Testis (tissue), 5 donors: ENCODE measurements at places on chromosomes 1 and 21. TPM values are rescaled to one million over a fixed set of nuclear protein-coding genes. Genes with fewer than 3 reads are reported as not detected.

The DNAH14 gene
- polyA plus RNA-seq, result 30.1 TPM

The URB2 gene
- 15.9 TPM for polyA plus RNA-seq

The RIT1 gene
- 25.7 TPM for polyA plus RNA-seq

The IL24 gene
- not detected for polyA plus RNA-seq

The TRAF3IP3 gene
- polyA plus RNA-seq, result 9.2 TPM

The LRRC52 gene
- polyA plus RNA-seq, result 29.4 TPM

The SLC35F3 gene
- 0.47 TPM for polyA plus RNA-seq

The LEPROT gene
- polyA plus RNA-seq, result 38.0 TPM

The CFHR3 gene
- polyA plus RNA-seq, result not detected

The NT5C1A gene
- polyA plus RNA-seq, result 1.0 TPM

The LAMC1 gene
- polyA plus RNA-seq, result 64.5 TPM

GRCh38 chr1:2168535-2168934, 26.0 kb downstream of the FAAP20 start:
- no peak overlapping the region for H3K4me3 ChIP-seq
- H3K4me1 ChIP-seq, result no peaks in the 10 kb centered on the region
- DNase-seq, result no peak
- H3K27ac ChIP-seq, result no peak overlapping the region
- H3K27me3 ChIP-seq, result no peaks in the 10 kb centered on the region

DNA sequence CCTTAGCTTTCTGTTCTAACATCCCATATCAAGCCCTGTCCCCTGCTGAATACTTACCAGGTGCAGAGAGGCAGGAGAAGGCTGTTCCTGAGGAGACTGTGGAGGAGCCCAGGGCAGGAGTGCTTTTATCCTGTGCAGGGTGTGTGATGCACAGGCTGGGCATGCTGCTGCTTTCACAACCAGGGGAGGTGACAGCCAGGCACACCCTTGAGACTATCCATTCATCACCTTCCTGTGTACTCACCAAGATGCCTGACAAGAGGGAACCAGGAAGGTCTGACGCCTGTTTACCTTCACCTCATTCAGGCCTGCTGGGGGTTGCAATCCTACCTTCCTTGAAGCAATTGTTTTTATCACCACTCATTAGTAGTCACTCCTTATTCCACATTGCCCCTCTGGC, at the start of gene LCE3E:
LCE3E (minus strand) TSS at position 100 of the 400 bp plus-strand sequence. CDS start 572 bp downstream, outside the sequence.
- H3K27ac ChIP-seq, result no peak within 1 kb of the TSS
- no peaks in the 10 kb centered on the region for H3K27me3 ChIP-seq
- no peak for DNase-seq
- no peaks in the 10 kb centered on the region for H3K4me1 ChIP-seq
- H3K36me3 ChIP-seq, result no peaks in the 10 kb centered on the region

DNA sequence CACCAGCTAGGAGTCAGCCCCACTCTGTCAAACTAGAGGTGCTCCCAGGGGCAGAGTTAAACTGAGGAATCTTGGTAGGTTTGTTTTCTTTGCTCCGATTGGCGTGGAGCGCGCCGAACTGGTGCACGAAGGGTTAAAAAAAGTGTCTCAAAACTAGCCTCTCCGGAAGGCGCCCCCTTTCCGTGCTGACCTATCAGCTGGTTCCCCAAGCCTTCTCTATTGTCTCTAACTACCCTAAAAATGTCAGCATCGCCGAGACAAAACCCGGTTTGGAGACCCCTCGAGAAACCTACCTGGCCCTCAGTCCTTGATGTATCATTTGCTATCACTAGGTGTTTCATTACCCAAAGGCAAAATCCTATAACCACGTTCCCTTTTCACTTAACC, 2.2 kb downstream of the TGFB2 start:
- peak; percentile 54 for DNase-seq
- H3K36me3 ChIP-seq, result no peaks in the 10 kb centered on the region
- peak overlapping the region; percentile 88 for H3K27ac ChIP-seq
- H3K4me3 ChIP-seq, result peak overlapping the region; percentile 57

DNA sequence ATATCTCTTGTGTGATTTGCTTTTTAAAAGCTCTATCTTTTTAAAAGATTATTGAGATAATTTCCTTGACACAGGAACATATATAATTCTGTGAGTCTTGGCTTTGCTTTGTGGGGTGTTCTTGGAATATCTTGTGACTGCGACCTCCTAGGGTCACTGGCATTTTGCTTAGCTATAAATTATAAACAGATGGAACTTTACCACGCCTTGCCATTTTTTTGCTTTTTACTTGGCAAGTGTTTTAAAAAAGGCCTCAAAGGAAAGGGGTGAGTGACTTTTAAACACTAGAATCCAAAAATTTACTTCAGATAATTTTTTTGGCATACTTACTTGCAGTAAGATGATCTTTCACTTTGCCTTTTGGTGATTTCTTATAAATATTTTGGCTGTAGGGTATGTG, 43.6 kb downstream of the ALG6 start:
- no peak overlapping the region for H3K4me3 ChIP-seq
- no peak overlapping the region for H3K27ac ChIP-seq
- no peaks in the 10 kb centered on the region for H3K36me3 ChIP-seq
- no peak for DNase-seq
- H3K4me1 ChIP-seq, result no peaks in the 10 kb centered on the region
- H3K27me3 ChIP-seq, result no peaks in the 10 kb centered on the region

DNA sequence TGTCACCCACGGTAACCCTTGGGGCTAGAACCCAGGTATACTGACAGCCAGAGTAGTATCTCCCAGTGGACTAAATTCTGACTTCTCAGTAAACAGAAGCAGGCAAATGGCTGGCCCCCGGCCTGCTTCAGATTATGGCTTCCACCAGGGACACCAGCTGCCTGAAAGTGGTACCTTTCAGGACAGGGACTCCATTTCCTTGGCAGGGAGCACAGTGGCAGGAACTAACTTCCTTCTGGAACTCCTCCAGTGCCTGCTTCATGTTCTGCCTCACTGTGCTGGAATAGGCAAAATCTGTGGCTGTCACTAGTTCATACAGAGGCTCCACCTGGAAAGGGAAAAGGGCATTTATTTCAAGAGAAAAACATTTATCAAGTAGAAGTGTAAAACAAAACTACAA, 32.7 kb downstream of the C8B start:
- DNase-seq, result no peak
- H3K27ac ChIP-seq, result no peak overlapping the region
- no peaks in the 10 kb centered on the region for H3K4me1 ChIP-seq
- H3K36me3 ChIP-seq, result no peaks in the 10 kb centered on the region
- no peak overlapping the region for H3K4me3 ChIP-seq

- H3K4me3 ChIP-seq, result no peak overlapping the region
- no peaks in the 10 kb centered on the region for H3K36me3 ChIP-seq
- no peaks in the 10 kb centered on the region for H3K27me3 ChIP-seq
- no peak overlapping the region for H3K27ac ChIP-seq
- peaks cover 23% of the 10 kb centered on the region for H3K4me1 ChIP-seq
- no peak for DNase-seq
Observed at GRCh38 chr1:51875291-51875772, 3.2 kb downstream of the NRDC start.

GRCh38 chr21:32096411-32096810, 182.4 kb downstream of the MIS18A start:
- no peaks in the 10 kb centered on the region for H3K27me3 ChIP-seq
- DNase-seq, result no peak
- no peaks in the 10 kb centered on the region for H3K4me1 ChIP-seq

- no peaks in the 10 kb centered on the region for H3K27me3 ChIP-seq
- H3K36me3 ChIP-seq, result no peaks in the 10 kb centered on the region
- no peak overlapping the region for H3K4me3 ChIP-seq
- no peak for DNase-seq
- H3K27ac ChIP-seq, result no peak overlapping the region
- H3K4me1 ChIP-seq, result no peaks in the 10 kb centered on the region
Observed at GRCh38 chr1:191904991-191905390, 253.3 kb upstream of the RGS18 start.

- no peak overlapping the region for H3K4me3 ChIP-seq
- H3K27ac ChIP-seq, result peak overlapping the region; percentile 90
- H3K27me3 ChIP-seq, result no peaks in the 10 kb centered on the region
- H3K4me1 ChIP-seq, result peaks cover 47% of the 10 kb centered on the region
- peak; percentile 80 for DNase-seq
Observed at GRCh38 chr1:184622136-184622823, 132.4 kb downstream of the EDEM3 start.

GRCh38 chr1:66623812-66624211, 89.9 kb downstream of the SGIP1 start:
- no peak for DNase-seq
- H3K4me3 ChIP-seq, result no peak overlapping the region
- no peaks in the 10 kb centered on the region for H3K27me3 ChIP-seq
- H3K36me3 ChIP-seq, result no peaks in the 10 kb centered on the region
- H3K27ac ChIP-seq, result no peak overlapping the region

GRCh38 chr1:215772151-215772550, 205.0 kb downstream of the KCTD3 start:
- H3K4me1 ChIP-seq, result no peaks in the 10 kb centered on the region
- no peak overlapping the region for H3K4me3 ChIP-seq
- no peak overlapping the region for H3K27ac ChIP-seq
- H3K36me3 ChIP-seq, result no peaks in the 10 kb centered on the region

DNA sequence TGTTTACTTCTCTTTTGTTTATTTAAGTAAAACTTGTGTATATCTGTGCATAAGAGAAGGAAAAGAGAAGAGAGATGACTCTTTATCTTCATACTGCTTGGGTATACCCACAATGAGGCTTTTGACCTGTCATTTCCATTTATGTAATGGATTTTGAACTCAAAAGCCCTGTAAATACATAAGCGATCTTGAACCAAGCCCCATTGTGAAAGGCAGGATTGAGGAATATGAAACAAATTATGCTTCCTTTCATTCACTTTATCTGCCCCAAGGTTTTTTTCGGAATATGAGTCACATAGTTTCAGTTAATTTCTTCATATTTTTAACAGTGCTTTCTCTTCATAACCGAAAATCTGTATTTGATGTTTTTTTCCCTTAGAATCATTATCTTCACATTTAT, 21.4 kb downstream of the CNST start:
- H3K27ac ChIP-seq, result peak overlapping the region; percentile 53
- H3K27me3 ChIP-seq, result no peaks in the 10 kb centered on the region
- H3K4me3 ChIP-seq, result no peak overlapping the region
- peaks cover 48% of the 10 kb centered on the region for H3K4me1 ChIP-seq

DNA sequence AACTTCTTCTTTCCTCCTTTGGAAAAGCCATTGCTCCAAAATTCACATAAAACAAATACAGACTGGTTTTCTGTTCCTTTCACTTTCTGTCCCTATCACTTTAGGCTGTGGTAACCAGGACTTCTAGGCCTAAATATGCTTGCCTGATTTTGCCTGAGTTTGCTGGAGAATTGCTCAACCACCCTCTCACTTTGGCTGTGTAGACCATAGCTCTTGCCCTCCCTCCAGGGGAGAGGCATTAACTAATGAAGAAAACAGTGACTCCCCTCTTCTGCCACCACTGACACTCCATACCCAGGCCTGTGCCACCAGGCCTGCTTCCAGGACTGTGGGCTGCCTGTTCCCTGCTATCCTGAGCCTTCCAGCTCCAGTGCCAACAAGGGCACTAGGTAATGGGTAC, 163.5 kb downstream of the TOMM20 start:
- no peak overlapping the region for H3K4me3 ChIP-seq
- no peaks in the 10 kb centered on the region for H3K36me3 ChIP-seq
- H3K27me3 ChIP-seq, result no peaks in the 10 kb centered on the region
- H3K27ac ChIP-seq, result no peak overlapping the region
- peaks cover 38% of the 10 kb centered on the region for H3K4me1 ChIP-seq

DNA sequence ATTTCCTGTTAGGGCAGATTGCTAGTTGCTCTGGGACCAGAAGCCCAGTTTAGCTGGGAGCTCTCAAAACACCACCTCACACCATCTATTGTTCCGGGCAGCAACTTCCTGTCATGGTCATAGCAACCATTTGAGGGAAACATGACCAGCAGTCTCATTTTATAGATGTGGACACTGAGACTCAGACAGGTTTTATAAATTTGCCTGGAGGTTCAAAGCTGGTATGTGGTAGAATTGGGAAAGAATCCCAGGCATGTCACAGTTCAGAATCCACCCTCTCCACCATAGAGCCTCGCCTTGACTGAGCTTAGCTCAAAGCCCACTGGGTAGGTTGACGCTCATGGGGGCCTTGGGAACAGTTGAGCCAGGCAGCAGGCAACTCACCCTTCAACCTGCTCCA, 14.0 kb upstream of the TRIM67 start:
- no peak for DNase-seq
- no peaks in the 10 kb centered on the region for H3K27me3 ChIP-seq
- no peaks in the 10 kb centered on the region for H3K4me1 ChIP-seq
- no peaks in the 10 kb centered on the region for H3K36me3 ChIP-seq

GRCh38 chr1:228170666-228171065, 5.1 kb downstream of the IBA57 start:
- H3K27ac ChIP-seq, result no peak overlapping the region
- H3K4me3 ChIP-seq, result no peak overlapping the region
- no peaks in the 10 kb centered on the region for H3K27me3 ChIP-seq
- DNase-seq, result no peak
- no peaks in the 10 kb centered on the region for H3K4me1 ChIP-seq

GRCh38 chr1:1207571-1207892, 1.1 kb upstream of the TNFRSF18 start:
- H3K4me3 ChIP-seq, result no peak overlapping the region
- H3K36me3 ChIP-seq, result no peaks in the 10 kb centered on the region
- H3K4me1 ChIP-seq, result peaks cover 10% of the 10 kb centered on the region

GRCh38 chr1:186849826-186850225, 21.1 kb downstream of the PLA2G4A start:
- H3K27ac ChIP-seq, result no peak overlapping the region
- DNase-seq, result no peak
- H3K27me3 ChIP-seq, result no peaks in the 10 kb centered on the region
- no peaks in the 10 kb centered on the region for H3K36me3 ChIP-seq
- H3K4me1 ChIP-seq, result no peaks in the 10 kb centered on the region

GRCh38 chr1:93155335-93155734, 24.9 kb downstream of the TMED5 start:
- no peak for DNase-seq
- no peak overlapping the region for H3K4me3 ChIP-seq
- no peaks in the 10 kb centered on the region for H3K36me3 ChIP-seq
- H3K27me3 ChIP-seq, result no peaks in the 10 kb centered on the region
- no peaks in the 10 kb centered on the region for H3K4me1 ChIP-seq
- H3K27ac ChIP-seq, result no peak overlapping the region

GRCh38 chr1:97281962-97282361, 560.4 kb downstream of the PTBP2 start:
- no peaks in the 10 kb centered on the region for H3K36me3 ChIP-seq
- no peak overlapping the region for H3K4me3 ChIP-seq
- H3K27me3 ChIP-seq, result no peaks in the 10 kb centered on the region
- H3K4me1 ChIP-seq, result no peaks in the 10 kb centered on the region
- no peak overlapping the region for H3K27ac ChIP-seq
